ENCODE measurements at places on chromosomes 4 and X. TPM values are rescaled to one million over a fixed set of nuclear protein-coding genes. Genes with fewer than 3 reads are reported as not detected.

GRCh38 chrX:138986235-138986634, 274.7 kb upstream of the FGF13 start:
- DNase-seq = no peak

DNA sequence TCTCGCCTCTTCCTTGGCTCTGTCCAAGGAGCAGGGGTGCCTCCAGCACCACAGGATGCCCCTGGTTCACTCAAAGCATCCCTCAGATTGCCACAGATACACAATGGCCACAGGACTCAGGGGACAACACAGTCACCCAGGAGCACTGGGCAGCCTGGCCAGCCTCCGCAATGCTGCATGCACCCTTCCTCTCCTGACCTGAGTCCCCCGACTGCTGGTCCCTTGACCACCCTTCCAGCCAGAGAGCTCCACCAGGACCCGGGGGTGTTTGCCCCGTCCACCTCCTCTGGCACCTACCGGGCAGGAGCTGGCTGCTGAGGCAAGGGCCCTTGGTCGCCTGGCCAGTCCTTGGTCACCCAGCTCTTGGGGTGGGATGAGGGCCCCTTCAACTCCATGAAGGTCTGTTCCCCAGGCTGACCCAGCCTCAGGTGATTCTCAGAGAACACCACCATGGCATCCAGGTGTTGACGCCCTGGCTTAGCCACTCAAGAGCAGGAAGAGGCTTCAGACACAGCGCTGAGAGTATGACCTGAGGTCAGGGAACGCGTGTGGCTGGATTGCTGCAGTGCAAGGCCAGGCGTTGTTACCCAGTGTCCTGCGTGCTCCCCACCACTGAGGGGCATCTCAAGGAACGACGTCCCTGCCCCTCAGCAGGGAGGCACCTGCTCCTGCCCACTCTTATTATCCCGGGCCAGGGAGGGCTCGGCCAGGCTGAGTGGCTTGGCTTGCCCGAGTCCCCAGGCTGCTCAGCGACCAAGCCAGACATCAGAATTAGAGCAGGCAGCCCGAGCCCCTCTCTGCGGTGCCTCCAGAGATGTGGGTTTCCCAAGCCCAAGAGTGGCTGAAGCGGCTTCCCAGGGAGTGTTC, 10.2 kb downstream of the ADRA2C start:
- no peak for DNase-seq

The IBSP gene
- not detected for total RNA-seq

The TCP11X1 gene
- not detected for total RNA-seq

- DNase-seq = no peak
Observed at GRCh38 chrX:117510453-117510852, 606.2 kb downstream of the KLHL13 start.

The HSD17B11 gene
- total RNA-seq = 22.9 TPM

DNA sequence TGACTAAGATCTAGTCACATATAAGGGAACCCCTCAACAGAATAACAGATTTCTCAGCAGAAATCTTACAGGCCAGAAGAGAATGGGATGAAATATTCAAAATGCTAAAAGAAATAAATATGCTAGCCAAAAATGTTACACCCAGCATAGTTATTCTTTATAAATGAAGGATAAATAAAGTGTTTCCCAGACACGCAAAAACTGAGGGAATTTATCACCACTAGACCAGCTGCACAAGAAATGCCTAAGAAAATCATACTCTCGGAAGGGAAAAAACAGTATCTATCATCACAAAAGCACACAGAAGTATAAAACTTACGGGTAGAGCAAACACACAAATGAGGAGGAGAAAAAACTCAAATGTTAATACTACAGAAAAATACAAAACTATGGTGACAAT, 162.1 kb downstream of the HHIP start:
- no peak for DNase-seq

The NHS gene
- total RNA-seq = 2.7 TPM

DNA sequence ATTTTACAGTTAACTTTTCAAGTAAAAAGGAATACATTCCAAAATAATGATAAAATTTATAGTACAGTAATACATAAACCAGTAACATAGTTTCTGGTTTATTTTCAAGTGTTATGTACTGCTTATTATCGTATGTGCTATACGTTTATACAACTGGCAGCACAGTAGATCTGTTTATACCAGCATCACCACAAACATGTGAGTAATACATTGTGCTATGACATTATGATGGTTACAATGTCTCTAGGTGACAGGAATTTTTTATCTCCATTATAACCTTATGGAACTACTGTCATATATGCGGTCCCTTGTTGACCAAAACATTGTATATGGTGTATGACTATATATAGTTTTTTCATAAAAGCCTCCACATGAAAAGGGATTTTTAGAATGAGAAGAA, 256.9 kb downstream of the ANKRD50 start:
- DNase-seq = no peak

DNA sequence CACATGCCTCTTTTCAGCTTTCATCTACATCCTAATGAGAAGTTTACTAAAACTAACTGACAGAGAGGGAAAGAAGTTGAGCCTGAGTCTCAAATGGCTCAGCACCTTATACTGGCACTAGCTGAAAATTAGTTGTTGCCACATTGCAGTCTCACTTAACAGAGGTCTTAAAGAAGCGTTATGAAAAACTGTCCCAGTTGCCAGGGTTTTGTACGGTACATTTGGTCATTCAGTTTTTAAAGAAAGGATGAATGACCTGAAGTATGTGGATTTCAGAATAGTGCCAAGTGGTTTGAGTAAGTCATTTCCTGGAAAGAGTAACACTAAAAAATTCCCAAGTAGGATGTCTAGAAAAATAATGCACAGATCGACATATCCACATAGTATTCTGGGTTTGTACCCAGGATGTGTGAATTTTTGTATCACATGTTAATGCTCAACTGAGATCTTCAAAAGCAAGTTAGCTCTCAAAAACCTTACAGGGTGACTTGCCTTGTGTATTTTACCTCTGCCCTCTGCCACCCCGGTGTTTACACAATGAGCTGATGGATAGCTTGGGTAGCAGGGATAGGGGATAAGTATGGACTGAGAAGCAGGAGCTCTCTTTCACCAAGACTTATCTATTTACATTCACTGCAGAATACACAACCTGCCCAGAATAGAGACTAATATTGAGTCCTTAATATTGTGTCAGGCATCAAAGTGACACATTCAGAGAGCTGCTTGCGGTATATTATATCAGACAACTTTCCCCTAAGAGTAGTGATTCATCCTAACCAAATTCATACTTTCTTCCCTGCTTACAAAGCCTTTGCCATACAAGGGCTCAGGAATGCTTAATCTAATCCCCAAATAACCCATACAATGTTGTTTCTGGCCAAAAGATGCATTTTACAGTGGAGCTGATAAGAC, 1075.7 kb upstream of the PABPC4L start:
- DNase-seq = no peak

The CSAG1 gene
- total RNA-seq = not detected

GRCh38 chr4:168636506-168637196, 139.8 kb downstream of the PALLD start:
- DNase-seq = no peak

- no peak for DNase-seq
Observed at GRCh38 chr4:135598151-135598550, 1396.6 kb upstream of the PABPC4L start.

The AFF2 gene
- total RNA-seq = 0.24 TPM

The TSPAN5 gene
- 38.1 TPM for total RNA-seq

GRCh38 chrX:40012039-40012867, 85.5 kb downstream of the BCOR start:
- DNase-seq = no peak

The DCK gene
- total RNA-seq = 15.3 TPM

GRCh38 chr4:145480257-145480656, 1.4 kb upstream of the SMAD1 start:
- DNase-seq = no peak

DNA sequence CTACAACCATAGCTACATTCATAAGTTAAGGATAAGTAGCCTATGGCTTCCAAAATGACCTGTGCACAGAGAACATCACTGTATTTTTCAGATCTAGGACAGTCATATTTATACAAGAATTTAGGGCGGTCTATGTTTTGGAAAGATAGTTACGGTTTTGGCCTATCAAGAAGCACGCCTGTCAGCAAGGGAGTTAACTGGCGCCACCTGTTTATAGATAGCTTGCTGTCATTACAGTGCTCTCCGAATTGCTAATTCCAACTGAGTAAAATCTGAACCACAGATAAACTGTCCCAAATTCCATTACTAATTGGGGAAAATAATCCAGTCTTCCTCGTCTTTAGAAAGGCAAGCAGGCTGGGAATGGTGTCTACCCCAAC, 646 bp downstream of the ABCB7 start:
- no peak for DNase-seq

The DDIT4L gene
- 6.9 TPM for total RNA-seq

The NEXMIF gene
- under 0.01 TPM for total RNA-seq
